M059J (cell line): ENCODE measurements at places on chromosomes 5 and 9. TPM values are rescaled to one million over a fixed set of nuclear protein-coding genes. Genes with fewer than 3 reads are reported as not detected.
A peak's percentile ranks its signal among the peaks of the same experiment; 100 is the strongest.

GRCh38 chr5:173665326-173665725 lies 48.9 kb upstream of the BOD1 start:
- no peak for DNase-seq

The NR4A3 gene
- 0.05 and 0.17 TPM in 2 replicates for total RNA-seq

The RNF208 gene
- 0.39 TPM in 1 of 2 replicates, not detected in the other for total RNA-seq

DNA sequence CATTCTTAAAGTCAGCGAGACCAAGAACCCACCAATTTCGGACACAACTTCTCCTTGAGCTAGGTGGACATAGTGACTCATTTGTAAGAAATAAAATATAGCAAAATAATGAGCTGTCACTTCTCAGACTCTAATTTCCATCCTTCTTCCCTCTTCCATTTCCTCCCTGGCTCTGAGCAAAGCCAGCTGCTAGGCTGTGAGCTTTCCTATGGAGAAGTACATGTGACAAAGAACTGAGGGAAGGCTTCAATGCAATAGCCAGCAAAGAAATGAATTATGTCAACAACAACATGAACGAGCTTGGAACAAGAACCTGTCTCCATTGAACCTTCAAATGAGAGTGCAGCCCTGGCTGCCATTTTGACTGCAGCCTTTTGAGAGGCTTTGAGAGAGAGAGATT lies 25.9 kb upstream of the SELENOP start:
- DNase-seq = no peak

DNA sequence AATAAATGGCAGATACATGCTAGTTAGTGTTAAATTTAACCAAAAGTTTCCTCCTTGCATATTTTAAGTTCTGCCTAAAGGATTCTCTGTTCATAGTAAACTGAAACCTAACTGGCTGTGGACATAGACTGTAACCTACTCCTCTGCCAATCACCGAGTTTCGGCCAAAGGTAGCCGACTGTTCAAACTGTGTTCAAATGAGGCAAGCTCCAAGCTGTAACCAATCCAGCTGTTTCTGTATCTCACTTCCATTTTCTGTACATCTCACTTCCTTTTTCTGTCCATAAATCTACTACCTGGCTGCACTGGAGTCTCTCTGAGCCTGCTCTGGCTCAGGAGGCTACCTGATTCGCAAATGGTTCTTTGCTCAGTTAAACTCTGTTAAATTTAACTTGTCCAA lies 44.1 kb downstream of the KCNV2 start:
- DNase-seq = no peak

The IL7R gene
- 20.4 and 30.7 TPM in 2 replicates for total RNA-seq

DNA sequence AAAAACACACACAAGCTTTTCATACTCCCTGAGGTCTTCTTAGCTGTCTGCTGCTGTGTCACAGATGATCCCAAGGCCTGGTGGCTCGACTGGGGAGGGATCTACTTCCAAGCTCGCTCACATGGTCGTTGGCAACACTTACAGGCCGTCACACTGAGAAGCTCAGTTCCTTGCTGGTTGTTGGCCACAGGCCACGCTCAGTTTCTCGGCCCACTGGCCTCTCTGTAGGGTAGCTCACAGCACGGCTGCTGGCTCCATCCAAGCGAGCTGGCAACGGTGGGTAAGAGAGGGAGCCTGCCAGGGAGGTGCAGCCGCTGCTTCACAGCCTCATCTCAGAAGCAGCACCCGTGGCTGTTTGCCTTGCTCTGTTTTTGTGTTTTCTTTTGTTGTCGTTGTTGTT lies 43.8 kb upstream of the GFPT2 start:
- DNase-seq = no peak

GRCh38 chr5:65695896-65696295 lies 26.0 kb downstream of the SGTB start:
- no peak for DNase-seq

The DNAJC18 gene
- total RNA-seq = 12.1 and 16.0 TPM in 2 replicates

The MEIKIN gene
- not detected in 2 replicates for total RNA-seq

- no peak for DNase-seq
These were observed 360.3 kb downstream of the LRRC70 start for GRCh38 chr5:62938927-62939326.

The MARCOL gene
- total RNA-seq = not detected in 2 replicates

The ZNG1A gene
- total RNA-seq = 32.1 and 47.2 TPM in 2 replicates

DNA sequence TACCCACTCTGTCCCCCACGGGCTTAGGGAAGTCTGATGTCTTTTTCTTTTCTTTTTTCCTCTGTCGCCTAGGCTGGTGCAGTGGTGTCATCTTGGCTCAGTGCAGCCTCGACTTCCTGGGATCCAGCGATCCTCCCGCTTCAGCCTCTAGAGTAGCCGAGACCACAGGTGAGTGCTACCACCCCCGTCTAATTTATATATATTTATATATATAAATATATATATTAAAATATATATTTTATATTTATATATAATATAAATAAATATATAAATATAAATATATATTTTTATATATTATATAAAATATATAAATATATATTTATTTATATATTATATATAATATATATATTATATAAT lies 3.3 kb upstream of the ANXA2R start:
- DNase-seq = no peak

DNA sequence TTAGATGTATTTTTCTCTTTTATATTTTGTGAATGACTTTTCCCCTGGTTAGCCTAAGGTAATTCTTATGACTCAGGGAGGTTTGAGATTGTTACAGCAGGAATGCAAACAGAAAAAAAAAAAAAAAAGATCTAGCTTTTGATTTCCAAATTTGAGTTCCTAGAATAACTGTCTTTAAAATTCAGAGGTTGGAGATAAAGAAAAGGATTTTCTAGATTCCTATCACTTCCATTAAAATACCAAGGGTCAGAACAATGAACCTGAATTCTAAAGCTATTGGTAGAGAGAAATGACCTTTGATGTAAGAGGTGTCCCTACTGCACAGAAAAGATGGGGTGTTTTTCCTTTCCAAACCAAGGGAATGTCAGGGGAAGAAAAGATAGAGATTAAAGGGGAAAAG lies 262.5 kb downstream of the DOCK8 start:
- DNase-seq = peak; percentile 16

DNA sequence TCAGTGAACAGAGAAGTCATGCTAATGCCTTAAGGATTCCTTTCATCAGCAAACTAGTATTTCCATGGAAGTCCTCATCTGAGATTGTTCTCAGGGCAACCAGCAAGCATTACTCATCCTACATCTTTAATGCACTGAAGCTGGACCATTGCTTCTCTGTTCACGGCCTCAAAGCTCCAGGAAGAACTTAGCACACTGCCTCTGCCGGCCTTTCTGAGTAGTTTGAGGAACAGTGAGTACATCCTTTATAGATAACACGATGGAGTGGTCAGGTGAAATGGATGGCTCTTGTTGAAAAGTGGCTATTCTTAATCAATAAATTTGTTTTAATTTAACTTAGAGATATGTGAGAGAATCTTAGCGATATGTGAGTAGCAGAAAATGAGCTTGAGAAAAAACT lies 35.8 kb downstream of the MEGF10 start:
- no peak for DNase-seq

The SLC4A9 gene
- total RNA-seq = not detected in 2 replicates

- DNase-seq = no peak
These were observed 67.7 kb downstream of the TEX10 start for GRCh38 chr9:100285080-100285479.

The TEX48 gene
- total RNA-seq = not detected in 2 replicates

The STK10 gene
- total RNA-seq = 14.4 and 18.1 TPM in 2 replicates

The LCN9 gene
- not detected in 2 replicates for total RNA-seq

The SEMA5A gene
- 10.5 and 18.6 TPM in 2 replicates for total RNA-seq

DNA sequence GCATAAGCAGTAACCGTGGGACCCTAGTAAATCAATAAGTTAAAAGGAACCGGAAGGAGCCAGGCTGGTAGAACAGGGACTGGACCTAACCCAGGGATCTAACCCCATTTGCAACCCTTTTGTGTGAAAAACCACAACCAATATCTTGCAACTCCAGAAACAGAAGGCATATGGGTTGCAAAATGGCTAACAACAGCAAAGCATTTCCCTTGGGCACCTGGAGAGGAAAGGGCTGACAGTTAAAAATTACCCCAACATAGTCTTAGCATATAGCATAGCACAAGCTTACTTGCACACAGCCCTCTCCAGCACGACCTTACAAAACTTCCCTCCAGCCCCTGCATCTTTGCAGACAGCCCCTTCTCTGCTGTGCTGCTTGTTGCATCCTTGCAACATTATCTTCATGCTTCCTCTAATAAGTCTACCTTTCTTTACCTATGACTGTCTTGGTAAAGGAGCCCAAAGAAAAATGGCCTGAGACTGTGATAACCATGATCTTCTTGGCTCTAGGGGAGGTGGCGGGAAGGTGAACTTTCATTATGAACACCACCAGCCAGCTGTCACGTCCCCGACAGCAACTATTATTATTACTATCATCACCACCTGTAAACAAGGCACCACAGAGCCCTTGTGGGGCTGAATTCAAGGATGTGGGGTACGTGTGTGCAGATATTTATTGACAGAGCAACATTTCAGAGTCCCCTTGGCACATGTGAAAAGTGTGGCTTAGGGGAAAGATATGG lies 49.8 kb downstream of the PRRC1 start:
- DNase-seq = no peak

DNA sequence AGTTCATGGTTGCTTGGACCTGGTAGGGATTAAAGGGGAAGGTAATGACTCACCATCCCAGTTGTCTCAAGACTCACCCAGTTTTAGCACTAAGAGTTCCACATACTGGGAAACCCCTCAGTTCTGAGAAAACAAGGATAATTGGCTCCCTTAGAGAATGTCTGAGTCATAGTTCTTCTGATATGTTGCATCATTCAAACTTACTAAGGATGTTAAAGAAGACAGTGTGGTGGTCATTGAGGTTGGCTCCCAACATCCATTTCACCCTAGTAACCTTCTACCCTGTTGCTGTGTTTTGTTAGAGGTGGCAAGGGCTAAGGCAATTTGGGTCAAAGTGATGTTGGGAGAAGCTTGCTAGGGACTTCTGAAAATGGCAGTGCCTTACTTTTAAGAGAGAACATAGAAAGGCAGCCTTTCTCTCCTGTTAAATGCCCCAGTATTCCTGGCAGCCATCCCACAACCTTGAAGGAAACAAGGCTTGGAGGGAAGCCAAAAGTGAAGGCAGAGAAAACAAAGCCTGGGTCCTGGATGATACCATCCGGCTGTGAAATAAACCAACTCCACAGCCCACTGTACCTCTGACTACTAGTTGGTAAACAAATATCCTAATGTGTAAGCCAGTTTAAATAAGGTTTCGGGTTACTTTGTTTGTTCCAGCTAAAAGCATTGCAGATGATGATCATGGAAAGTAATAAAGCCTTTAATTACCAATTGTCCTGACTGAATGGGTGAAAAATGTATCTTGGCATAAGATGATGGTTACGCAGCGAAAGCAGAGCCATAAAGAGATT lies 80.4 kb upstream of the ADAMTSL1 start:
- peak; percentile 98 for DNase-seq

The C9 gene
- not detected in 2 replicates for total RNA-seq

The GABRB2 gene
- not detected in 2 replicates for total RNA-seq

- DNase-seq = no peak
These were observed 163.4 kb upstream of the PUM3 start for GRCh38 chr9:3007326-3007725.

The F12 gene
- 1.7 and 2.4 TPM in 2 replicates for total RNA-seq

The SLC45A2 gene
- not detected in 2 replicates for total RNA-seq

- DNase-seq = no peak
These were observed 6.4 kb upstream of the ETF1 start for GRCh38 chr5:138549414-138549813.

GRCh38 chr9:110148384-110148783 lies 59.6 kb downstream of the C9orf152 start:
- DNase-seq = no peak

DNA sequence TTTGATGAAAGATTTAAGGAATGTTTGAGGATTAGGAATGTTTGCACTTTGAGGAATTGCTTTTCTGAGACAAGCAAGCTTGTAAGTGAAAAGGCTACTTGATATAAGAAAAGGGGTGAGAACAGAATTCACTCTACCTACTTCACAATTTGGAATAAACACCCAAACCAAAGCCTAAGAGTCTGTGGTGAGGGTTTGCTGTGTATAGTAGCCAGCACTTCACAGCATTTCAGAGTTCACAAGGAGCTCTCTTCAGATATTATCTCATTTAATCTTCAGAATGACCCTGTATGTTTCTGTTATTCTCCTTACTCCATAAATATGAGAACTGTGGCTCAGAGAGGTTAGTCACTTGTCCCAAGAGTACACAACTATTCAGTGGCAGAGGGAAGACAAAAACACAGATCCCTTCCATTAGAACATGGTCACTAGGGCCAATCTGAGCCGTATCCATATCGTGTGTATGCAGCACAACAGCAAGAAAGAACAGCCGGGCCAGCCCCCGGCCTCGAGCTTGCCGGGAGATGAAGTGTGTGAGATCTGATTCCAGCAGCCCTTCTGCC lies 92.4 kb downstream of the FRMD3 start:
- no peak for DNase-seq

DNA sequence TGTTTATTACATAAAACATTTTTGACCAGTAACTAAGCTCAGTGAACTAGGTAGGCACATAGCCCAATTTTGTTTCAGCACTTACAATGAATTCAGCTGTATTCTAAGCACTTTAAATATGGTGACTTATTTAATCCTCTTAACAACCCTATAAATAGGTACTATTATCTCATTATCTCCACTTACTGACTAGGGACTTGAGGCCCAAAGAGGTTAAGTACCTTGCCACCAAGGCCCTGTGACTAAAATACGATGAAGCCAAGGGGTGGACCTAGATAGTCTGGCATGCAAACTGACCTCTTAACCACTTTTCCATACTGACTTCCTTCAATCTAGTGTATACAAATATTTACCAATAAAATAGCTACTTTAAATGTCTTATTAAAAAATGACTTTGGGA lies 266.4 kb downstream of the ZNF608 start:
- no peak for DNase-seq

The HRH2 gene
- total RNA-seq = 0.20 and 0.32 TPM in 2 replicates

The SLC6A7 gene
- not detected in 2 replicates for total RNA-seq

The ZNF300 gene
- 5.1 and 5.7 TPM in 2 replicates for total RNA-seq

The TMEM171 gene
- total RNA-seq = 0.64 and 2.1 TPM in 2 replicates

- peak; percentile 26 for DNase-seq
These were observed 752.9 kb downstream of the CDH18 start for GRCh38 chr5:19235101-19235584.

DNA sequence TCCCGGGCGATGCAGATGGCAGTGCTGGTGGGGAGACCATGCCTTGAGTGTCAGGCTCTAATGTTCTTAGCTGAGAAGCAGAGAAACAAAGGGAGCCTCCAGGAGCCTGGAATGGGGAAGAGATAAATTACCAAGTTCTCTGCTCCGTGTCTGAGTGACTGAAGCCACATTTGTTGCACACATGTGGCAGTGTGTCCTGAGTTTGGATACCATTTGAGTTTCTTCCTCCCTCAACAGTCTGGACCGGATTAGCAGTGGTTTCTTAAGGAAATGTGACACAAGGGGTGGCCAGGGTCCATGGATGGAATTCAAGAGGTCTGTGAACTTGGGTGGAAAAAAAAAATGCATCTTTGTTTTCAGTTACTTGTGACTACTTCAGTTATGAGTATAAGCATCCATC lies 50.7 kb upstream of the GARNL3 start:
- no peak for DNase-seq
